Posterior vena cava (tissue), 2 donors: ENCODE measurements at places on chromosomes 2 and 18. TPM values are rescaled to one million over a fixed set of nuclear protein-coding genes. Genes with fewer than 3 reads are reported as not detected.

Gene C1QL2
- not detected for total RNA-seq

Gene GALNT3
- 1.6 TPM for total RNA-seq

Gene ANO7
- 0.95 TPM for total RNA-seq

Gene ABHD1
- total RNA-seq, result 0.48 TPM

Gene SNTG2
- 6.2 TPM for total RNA-seq

Gene CYP26B1
- total RNA-seq, result 5.0 TPM

Gene DOCK10
- 26.4 TPM for total RNA-seq

Gene ACTR3
- total RNA-seq, result 322 TPM

Gene ASAP2
- 28.1 TPM for total RNA-seq

Gene CCDC74B
- 1.5 TPM for total RNA-seq

Gene TWIST2
- 23.0 TPM for total RNA-seq

Gene UPP2
- total RNA-seq, result not detected

Gene HOXD11
- 5.3 TPM for total RNA-seq

Gene CCDC85A
- 3.1 TPM for total RNA-seq

Gene HOXD13
- total RNA-seq, result not detected

Gene KCNJ3
- total RNA-seq, result 3.3 TPM

Gene ACADL
- 9.7 TPM for total RNA-seq

Gene DSG4
- not detected for total RNA-seq

Gene SH3RF3
- total RNA-seq, result 10.1 TPM

Gene CROCC2
- total RNA-seq, result not detected

Gene CPLX4
- not detected for total RNA-seq

Gene ABCG8
- not detected for total RNA-seq

Gene TXNDC2
- total RNA-seq, result 0.29 TPM

Gene SLC19A3
- total RNA-seq, result 2.3 TPM

Gene CFAP210
- not detected for total RNA-seq

Gene ALPP
- total RNA-seq, result not detected

Gene IL36B
- total RNA-seq, result not detected

Gene SERPINB11
- total RNA-seq, result not detected

Gene NR4A2
- total RNA-seq, result 7.8 TPM

Gene LGALSL
- 23.4 TPM for total RNA-seq

Gene RIOK3
- 58.9 TPM for total RNA-seq

Gene SCYGR1
- not detected for total RNA-seq

Gene HTR2B
- 9.4 TPM for total RNA-seq

Gene IL1B
- total RNA-seq, result 1.0 TPM

Gene RFTN2
- 5.4 TPM for total RNA-seq

Gene GDF7
- total RNA-seq, result 3.8 TPM

Gene CNRIP1
- 27.6 TPM for total RNA-seq

Gene SERPINB7
- not detected for total RNA-seq

Gene ATP8B1
- total RNA-seq, result 27.7 TPM

Gene DSG1
- not detected for total RNA-seq

Gene FBXO36
- 2.2 TPM for total RNA-seq

Gene POMC
- 2.2 TPM for total RNA-seq

Gene CIB4
- not detected for total RNA-seq
